ENCODE measurements at places on chromosomes 16 and 17. TPM values are rescaled to one million over a fixed set of nuclear protein-coding genes. Genes with fewer than 3 reads are reported as not detected.

ITPRIPL2 gene
- 21.8 TPM for total RNA-seq

SLC2A4 gene
- 0.76 TPM for total RNA-seq

- DNase-seq, result no peak
These were observed 14.6 kb downstream of the ADCY7 start for GRCh38 chr16:50280932-50281331.

GRCh38 chr16:31202414-31203375, at the start of gene PYCARD:
TSS of gene PYCARD (minus strand) at chr16:31202760. CDS start at chr16:31202690, 70 bp downstream.
- peak; percentile 36 for DNase-seq

DNA sequence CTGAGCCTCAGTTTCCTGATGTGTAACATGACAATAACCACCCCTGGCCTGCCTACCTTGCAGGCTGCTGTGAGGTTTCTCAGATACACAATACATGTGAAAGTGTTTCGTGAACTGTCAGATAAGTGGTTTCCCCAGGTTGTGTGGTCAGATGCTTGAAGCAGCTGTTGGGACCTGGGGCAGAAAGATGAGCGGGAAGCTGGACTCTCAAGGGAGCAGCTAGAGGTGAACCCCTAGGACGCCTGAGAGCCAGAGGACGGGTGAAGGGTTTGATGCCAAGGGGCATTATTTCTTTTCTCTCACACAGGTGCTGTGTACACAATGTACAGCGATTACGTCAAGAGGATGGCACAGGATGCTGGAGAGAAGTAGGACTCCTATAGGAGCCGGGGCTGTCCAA, 2.3 kb downstream of the HIGD1B start:
- no peak for DNase-seq

GRCh38 chr17:72487731-72488494, 367.1 kb downstream of the SOX9 start:
- no peak for DNase-seq

MT1M gene
- total RNA-seq, result 0.38 TPM

DNA sequence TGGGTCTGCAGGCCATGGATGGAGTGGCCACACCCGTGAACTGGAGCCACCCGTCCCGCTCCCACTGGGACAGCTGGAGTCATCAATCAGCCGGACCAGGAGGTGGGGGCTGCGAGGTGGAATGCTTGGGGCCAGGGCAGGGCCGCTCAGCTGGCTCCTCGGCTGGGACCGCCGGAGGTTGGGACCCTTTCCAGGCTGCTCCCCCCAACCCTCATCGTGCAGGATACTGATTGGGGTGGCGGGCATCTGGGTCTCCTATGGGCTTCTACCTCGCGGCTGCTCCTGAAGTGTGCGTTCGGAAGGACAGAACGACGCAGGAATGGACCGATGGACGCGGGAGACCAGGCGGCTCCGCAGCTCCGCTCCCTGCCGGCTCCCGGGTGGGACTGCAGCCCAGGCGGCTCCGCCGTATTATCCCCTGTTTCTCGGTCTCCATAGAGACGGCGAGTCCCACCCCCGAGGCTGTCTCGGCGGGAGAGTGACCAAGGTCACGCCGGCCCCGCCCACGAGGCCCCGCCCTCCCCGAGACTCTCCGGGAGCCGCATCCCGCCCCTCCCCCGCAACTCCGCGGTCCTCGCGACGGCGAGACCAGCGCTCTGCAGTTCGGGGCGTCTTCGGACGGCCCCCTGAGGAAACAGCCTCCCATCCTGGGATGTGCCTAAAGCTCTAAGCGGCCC, at the start of gene TPPP3:
TSS of gene TPPP3 (minus strand) at position 388 of the 677 bp plus-strand sequence. CDS start 2,387 bp downstream, outside the sequence.
- peak; percentile 51 for DNase-seq

DNA sequence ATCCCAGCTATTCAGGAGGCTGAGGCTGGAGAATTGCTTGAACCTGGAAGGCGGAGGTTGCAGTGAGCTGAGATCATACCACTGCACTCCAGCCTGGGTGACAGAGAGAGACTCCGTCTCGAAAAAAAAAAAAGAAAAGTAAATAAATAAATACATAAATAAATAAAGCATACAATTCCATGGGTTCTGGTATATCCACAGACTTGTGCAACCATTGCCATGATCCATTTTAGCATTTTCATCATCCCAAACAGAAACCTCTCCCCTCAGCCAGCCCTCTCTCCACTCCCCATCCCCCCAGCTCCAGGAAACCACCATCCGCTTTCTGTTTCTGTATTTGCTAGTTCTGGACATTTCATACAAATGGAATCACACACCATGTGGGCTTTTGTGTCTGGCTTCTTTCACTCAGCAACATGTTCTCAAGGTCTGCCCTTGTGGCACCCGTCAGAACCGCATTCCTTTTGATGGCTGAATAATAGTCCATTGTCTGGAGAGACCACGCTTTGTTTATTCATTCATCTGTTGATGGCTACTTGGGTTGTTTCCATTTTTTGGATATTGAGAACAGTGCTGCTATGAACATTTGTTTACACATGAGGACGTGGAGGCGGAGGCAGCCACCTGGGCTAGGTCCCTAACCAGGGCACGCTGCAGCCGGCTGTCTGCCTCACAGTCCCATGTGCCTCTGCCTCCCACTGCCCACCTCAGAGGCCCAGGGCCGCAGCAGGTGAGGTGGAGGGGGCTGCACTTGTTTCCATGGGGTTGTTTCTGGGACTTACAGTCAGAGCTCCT, 76.2 kb downstream of the NT5M start:
- no peak for DNase-seq

CTRB2 gene
- not detected for total RNA-seq

GRCh38 chr16:28158136-28158535, 53.6 kb downstream of the XPO6 start:
- DNase-seq, result no peak

- DNase-seq, result no peak
These were observed 71.8 kb downstream of the ABHD15 start for GRCh38 chr17:29495011-29495410.

DNA sequence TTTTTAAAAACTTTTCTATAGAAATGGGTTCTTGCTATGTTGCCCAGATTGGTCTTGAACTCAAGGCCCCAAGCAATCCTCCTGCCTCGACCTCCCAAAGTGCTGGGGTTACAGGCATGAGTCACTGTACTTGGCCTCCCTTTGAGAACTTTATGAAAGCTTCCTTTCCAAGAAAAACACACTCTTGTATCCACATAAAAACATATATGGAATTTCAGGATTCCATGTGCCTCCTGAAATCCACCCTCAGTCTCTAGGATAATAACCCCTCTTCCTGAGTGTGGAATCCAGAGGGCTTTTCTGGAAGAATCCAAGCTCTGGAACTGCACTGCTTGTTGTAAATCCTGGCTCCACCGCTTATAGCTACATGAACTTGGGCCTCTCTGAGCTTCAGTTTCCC, 53.2 kb upstream of the MRTFB start:
- DNase-seq, result no peak

SPAG5 gene
- 22.2 TPM for total RNA-seq

DNA sequence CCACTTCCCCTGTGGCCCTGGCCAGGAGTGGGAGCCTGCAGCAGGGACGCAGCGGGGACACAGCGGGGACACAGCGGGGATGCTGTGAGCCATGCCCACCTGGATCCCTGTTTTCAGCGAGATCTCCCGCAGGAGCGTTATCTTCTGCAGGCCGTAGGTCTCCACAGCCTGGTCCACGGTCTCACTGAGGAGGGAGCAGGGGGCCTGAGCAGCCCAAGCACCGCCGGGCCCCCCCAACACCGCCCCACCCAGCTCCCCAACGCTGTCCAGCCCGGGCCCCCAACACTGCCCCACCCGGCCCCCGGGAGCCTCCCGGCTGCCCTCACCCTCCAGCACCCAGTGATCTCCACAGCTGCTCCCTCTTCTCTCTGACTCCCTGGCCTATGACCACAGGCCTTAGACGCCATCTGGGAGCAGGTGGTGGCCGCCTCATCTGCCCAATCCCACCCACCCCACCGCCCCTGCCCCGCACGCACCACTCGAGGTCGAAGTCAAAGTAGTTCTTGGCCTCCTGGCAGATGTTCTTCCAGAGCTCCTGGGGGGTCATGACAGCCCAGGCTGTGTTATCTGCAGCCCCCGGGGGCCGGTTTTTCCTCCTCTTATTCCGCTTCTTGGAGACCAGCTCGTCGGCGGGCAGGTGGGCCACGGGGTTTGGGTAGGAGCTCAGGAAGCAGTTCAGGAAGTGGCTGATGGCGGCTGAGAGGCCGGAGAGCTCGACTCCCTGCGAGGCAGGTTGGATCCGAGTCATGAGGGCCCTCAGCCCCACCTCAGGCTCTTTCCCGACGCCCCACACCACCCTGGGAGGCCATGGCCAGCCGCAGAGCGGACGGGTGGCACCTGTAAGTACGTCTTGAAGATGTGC, 17.0 kb downstream of the CLUH start:
- DNase-seq, result no peak

DNA sequence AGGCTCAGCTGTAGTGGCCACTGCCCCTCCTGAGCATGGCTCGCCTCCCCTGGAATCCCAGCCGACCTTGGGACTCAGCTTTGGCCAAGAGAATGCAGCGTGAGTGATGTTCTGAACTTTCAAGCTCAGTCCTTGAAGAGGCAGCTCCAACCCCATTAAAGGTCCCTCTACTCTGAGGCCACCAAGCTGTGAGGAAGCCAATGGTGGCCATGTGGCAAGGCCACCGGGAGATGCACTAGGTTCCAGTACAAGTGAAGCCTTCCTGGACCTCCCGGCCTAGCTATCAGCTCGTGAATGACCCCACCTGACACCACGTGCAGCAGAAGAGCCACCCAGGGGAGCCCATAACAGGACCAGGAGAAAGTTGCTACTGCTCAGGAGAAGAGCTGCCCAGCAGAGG, 81.7 kb upstream of the GNG13 start:
- DNase-seq, result no peak

- DNase-seq, result no peak
These were observed 6.8 kb upstream of the MMP15 start for GRCh38 chr16:58018803-58019202.

UTP4 gene
- total RNA-seq, result 10.7 TPM

DNA sequence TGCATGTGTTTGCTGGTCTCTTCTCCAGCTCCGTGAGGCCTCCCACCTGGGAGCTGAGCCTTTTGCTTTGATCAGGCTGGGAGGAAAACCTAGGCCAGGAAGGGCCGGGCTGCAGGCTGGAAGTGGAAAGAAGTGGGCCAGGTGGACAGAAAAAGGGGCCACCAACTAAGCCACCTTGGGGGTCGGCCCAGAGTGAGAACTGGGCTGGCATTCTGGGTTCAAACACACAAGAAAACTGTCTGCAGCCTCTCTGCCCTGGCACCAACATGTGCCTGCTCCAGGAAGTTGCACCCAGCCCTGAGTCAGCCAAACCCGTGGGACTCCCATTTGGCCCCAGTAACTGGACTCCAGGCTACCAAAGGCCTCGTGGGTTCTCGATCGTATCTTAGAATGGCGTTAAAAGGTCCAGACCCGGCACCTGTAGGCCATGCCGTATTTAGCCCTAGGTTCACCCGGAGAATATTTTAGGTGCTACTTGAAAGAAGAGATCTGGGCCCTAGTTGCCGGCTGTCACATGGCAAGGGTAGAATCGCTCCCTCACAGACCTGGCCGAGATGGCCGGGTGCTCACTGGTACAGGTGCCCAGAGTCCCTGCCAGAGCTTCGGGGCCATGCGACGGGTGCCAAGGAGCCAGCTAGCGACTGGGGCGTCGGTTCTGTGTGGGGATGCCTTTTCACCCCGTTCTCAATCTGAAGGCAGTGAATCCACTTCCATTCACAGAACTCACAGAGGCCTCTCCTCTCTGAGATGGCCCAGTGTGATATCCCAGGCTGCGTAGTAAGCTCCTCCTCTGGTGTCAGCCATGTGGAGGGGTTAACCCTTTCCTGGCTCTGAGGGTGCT, 236.6 kb downstream of the MRTFB start:
- DNase-seq, result no peak

CACNA1H gene
- total RNA-seq, result under 0.01 TPM

ABCC11 gene
- total RNA-seq, result not detected

DNA sequence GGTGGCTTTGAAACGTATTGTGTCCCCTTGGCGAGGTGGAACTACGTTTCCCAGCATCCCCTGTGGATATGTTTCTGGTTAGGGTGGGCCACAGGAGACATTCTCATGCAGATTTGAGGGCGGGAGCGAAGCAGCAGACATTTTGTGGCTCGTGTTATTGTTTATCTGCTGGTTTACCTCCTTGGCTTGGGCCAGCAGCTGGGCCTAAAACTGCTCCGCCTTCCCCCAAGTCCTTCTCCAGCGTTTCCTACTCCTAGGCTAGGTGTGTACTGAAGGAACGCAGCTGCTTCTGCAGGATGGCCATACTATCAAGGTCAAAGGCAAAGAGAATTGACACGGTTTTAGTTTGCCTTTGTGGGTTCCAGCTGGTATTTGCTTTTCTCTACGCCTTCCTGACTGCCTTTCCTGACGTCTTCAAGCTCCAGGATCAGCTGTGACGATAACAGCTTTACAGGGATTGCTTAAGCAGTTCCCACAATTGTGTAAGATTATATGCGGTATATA, 17.2 kb upstream of the WSB1 start:
- no peak for DNase-seq

GRCh38 chr16:85471469-85472431, 141.4 kb upstream of the GSE1 start:
- DNase-seq, result no peak

GRCh38 chr16:57184887-57185445, 873 bp downstream of the PSME3IP1 start:
- no peak for DNase-seq

GRCh38 chr17:74356646-74357465, 4.8 kb downstream of the BTBD17 start:
- peak; percentile 14 for DNase-seq

DNA sequence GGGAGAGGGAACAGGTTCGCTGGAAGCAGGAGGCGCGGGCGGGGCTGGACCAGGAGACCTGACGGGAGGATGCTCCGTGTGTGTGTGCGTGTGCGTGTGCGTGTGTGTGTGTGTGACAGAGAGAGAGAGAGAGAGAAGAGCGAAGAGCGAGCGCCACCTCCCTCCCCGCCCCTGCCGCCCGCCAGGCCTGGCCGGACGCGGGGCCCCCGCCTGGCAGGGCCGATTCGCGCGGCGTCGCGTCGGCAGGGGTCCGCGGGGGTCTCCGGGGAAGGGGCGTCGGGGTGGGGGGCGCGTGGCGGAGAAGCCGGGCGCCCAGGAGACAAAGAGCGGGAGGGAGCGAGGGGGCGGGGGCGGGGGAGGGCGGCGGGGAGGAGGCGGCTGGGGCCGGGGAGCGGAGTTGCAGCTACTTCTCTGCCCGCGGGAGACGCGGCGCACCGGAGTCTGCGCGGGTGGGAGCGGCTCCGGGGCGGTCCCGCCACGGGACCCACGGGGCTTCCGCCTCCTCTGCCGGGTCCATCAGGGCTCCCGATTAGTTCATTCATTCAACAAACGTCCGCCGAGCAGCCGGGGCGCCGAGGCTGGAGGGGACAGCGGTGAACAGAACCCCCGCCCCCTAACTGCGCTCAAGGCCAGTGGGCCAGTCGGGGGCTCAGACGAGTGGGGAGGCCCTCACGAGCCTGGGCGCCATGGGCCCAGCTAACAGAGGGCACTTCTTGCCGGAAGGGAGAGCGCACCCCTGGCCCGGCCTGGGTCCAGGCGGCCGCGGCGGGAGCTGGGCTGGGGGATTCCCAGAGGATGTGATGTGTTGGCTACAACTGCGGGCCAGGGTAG, at the start of gene SAMD14:
TSS of gene SAMD14 (minus strand) at position 433 of the 831 bp plus-strand sequence. CDS start 5,201 bp downstream, outside the sequence.
- DNase-seq, result peak; percentile 63

- no peak for DNase-seq
These were observed 549.3 kb upstream of the PSMD7 start for GRCh38 chr16:73747328-73747727.

GRCh38 chr17:80313160-80313829, 52.6 kb downstream of the RNF213 start:
- no peak for DNase-seq

MYH3 gene
- under 0.01 TPM for total RNA-seq

CCL16 gene
- total RNA-seq, result 0.13 TPM

SLC13A2 gene
- not detected for total RNA-seq

GRCh38 chr17:1597861-1598342, 30.7 kb downstream of the SLC43A2 start:
- no peak for DNase-seq

GRCh38 chr17:39045948-39046679, 78.9 kb upstream of the FBXO47 start:
- no peak for DNase-seq

GRCh38 chr16:51181503-51181811, 30.4 kb upstream of the SALL1 start:
- DNase-seq, result no peak

Measured in dermis microvascular lymphatic vessel endothelial cell (primary cell).